ENCODE measurements at places on chromosomes 13 and 19.

DNA sequence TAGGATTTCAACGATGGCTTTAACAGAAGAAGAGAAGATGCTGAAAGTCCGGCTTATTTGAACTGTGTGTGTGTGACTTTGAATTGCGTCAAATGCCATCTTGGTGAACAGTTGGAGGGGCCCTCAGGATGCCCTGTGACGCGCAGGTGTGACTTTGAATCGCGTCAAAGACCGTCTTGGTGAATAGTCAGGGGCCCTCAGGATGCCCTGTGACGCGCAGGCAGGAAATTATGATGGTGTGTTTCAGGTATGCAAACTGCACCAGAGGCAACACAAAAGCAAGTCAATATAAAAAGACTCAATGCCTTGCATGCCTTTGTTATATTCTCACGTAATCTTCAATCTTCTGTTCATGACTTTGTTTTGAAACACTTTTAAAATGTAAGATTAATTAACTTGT lies 29.2 kb downstream of the ATP11A start:
- no peak for DNase-seq

DNA sequence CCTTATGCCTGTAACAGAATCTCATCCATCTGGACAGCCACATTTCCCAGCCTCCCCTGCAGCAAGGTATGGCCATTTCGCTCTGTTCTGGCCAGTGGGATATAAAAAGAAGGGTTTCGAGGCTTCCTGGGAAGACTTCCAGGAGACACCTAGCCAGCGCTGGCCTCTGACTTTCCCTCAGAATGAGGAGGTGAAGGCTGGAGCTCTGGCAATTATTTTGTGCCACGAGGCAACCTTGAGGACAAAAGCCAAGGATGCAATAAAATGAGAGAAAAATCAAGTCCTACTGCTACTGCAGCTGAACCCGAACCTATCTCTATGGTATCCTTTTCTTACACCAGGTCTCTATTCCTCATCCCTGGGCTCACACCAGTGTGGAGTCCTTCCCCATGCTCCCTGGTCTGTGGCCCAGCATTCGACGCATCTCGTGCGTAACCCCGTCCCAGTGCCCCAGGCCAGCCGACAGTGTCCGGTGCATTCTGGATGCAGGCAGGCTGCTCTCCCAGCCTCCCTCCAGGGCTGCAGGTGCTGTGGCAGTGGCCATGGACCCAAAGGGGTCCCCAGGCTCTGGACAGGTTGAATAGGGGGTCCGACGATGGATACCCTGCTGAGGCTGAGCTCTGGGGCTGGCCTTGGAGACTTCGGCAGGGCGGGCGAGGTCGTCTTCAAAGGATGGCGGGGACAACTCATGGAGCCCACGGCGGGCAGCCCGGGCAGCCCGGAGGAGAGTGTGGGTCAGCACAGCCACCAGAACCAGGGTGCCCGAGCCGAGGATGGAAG lies 12.2 kb downstream of the TMEM221 start:
- DNase-seq: no peak

- DNase-seq: no peak
Observed at GRCh38 chr13:110680852-110681251, 25.1 kb downstream of the CARS2 start.

DNA sequence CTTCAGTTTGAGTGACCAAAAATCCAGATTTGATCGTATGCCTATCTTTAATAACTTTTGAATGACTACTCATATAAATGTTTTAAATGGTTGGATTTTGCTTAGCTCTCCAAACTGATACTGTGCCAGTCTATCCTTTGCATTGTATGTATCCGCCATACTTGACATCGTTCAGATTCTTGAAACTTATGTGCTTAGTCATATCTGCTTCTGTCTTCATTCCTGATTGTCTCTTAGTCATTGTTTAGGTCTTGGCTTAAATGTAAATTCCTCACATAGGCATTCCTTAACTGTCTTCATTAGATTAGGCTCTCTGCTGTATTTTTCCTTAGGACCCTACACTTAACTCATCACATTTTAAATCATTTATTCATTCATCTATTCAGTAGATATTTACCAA lies 126.0 kb downstream of the PCCA start:
- no peak for DNase-seq

DNA sequence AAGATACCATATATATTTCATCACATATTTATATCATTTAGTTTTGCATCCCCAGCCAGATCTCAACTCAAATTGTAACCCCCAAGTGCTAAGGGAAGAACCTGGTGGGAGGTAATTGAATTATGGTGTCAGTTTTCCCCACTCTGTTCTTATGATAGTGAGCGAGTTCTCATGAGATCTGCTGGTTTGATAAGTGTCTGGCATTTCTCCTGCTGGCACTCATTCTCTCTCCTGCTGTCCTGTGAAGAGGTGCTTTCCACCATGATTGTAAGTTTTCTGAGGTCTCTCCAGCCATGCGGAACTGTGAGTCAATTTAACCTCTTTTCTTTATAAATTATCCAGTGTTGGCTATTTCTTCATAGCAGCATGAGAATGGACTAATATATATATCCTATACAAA lies 462.5 kb upstream of the SLITRK5 start:
- DNase-seq: no peak
